Karpas-422 (cell line): ENCODE measurements at places on chromosomes 7 and 10.

- no peak for DNase-seq
Measured at GRCh38 chr10:17781856-17782255, 27.3 kb upstream of the MRC1 start.

DNA sequence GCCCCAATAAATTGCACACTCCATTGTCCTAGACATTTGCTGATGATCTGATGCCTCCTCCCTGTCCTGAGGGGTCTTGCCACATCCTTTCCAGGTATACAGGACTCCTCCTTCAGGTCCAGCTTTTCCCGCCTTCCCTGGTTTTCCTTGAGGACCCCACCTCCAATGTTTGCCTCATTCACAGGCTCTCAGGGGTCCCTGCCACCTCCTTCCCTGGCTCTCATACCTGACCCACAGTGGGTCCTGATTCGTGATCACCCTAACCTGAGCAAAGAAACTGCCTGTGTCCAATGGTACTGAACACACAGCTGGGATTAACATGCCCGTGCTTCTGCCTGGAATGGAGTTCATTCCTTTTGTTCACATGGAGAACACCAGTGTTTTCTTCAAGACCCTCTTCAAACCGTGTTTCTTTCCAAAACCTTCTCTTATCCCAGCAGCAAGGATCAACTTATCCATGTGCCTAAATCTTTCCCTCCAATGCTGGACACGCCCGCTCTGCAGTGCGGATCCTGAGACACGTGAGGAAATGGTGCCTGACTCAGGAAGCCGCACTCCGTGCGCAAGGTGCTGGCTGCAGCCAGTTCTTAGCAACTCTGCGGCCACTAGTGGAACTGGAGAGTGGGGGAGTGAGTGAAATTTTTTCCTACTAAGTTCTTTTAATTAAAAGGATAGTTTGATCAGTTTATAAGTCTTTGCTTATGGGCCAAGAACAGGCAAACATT, 354.6 kb upstream of the SHH start:
- DNase-seq, result no peak

DNA sequence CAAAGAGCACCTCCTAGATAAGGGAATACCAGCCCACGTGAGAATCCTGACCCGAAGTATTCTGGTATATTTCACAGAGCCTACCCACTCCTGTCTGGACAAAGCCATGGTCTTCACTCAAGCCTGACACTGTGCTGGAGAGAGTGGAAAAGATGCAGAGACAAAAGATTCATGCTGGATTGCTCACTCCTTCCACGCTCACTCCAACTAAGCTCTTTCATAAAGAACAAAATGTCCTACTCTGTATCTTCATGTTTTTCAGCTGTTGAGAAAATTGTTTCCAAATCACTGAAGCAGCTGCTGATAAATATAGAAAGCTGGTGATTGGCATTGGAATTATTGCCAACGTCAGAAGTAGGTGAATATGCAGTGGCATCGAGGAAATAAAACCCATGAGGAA, 106.0 kb downstream of the ABLIM1 start:
- DNase-seq, result no peak

DNA sequence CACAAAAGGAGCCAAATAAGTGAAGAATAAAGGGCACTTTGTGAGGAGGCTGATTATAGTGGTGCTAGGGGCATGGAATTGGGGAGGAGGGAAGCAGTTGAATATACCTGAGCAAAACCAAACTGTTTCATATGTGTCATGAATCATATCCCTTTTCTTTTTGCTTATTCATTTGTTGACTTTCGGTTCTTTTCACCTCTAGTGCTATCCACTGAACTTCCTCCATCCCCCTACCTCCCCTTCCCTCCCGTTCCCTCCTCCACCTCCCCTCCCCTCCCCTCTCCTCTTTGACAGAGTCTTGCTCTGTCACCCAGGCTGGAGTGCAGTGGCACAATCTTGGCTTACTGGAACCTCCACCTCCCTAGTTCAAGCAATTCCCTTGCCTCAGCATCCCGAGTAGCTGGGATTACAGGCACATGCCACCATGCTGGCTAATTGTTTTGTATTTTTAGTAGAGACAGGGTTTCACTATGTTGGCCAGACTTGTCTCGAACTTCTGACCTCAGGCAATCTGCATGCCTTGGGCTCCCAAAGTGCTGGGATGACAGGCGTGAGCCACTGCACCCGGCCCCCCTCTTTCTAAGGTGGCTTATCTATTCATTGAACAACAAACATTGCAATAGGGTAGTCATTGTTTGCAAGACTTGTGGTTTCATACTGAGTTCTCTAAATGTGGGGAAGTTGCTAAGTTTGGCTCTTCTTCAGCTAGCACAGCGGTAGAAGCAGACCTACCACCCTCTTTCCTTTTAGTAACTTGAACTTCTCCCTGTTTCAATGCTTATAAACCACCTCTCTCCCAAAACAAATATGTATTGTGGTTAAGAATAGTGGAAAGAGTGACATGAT, 150.4 kb upstream of the PRPS1L1 start:
- DNase-seq, result no peak

DNA sequence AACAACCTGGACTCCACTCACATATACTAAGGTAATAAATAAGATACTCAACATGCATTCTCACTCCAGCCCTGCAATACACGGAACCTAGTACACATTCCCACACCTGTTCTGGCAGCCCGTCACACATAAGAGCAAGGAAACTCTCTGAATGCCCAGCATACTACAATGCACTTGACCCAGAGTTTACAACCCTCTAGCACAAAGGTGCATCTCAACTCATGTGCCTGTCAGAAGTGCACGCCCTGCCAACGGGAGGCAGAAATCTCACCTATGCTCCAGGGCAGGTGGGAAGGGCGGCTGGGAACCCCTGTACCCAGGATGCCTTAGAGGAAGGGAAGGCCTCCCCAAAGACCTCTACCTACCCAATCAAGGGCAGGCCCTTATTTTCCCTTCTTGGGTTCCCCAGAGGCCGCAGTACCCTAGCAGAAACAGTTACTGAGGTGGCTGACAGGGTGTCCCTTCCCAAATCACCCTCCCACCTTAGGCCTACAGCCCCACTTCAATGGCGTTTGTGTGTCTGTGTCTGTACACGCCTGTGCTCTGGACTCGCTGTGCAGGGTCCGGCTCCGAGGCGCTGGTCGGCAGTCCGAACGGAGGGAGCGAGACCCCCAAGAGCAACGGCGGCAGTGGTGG, 2.0 kb downstream of the EVX1 start:
- no peak for DNase-seq

DNA sequence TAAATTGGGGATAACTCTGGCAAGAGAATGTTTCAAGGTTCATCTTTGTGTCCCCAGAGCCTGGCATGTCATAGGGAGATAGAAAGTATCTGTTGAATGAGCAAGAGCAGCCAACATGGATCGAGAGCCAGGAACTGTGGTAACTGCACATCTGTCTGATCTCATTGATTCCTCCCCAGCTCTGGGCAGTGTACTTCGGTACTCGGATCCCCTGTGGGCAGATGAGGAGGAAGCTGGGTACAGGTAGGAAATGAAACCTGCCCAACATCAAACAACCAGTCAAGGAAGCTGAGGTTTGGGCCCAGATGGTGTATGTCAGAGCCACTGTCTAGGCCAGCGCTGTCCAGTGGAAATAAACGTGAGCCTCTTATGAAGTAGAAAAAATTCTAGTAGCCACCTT, 76.4 kb downstream of the GRK5 start:
- DNase-seq, result no peak

DNA sequence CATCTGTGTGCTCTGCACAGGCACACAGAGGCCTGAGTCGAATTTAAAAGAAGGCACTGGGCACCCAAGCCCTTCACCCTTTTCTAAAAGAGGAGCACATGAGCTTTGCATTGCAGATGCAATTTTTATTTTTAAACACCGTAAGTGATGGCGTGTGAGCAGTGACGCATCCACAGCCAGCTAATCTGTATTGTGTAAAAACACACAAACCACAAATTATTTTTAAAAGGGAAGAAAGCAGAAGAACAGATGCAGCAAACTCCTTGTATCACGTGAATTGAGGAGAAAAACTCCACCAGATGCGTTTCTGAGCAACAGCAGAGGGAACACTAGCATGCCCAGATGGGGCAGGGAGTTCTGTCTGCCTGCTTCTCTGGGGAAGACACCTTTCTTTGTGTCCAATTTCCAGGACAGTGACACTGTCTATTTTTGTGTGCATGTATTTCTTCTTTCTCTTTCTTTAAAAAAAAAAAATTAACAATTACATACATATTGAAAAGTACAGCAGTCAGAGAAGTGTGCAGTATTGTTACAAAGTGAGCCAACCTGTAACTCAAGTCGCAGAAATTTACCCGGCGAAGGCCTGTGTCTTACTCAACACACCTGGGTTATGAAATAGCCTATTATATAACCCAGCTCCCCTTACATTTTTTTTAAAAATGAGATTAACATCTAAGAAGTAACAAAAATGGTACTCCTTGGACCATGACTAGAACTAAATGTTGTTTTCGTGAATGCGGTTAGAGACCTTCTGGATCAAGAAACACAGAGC, 39.2 kb downstream of the EEPD1 start:
- DNase-seq, result peak; percentile 95

DNA sequence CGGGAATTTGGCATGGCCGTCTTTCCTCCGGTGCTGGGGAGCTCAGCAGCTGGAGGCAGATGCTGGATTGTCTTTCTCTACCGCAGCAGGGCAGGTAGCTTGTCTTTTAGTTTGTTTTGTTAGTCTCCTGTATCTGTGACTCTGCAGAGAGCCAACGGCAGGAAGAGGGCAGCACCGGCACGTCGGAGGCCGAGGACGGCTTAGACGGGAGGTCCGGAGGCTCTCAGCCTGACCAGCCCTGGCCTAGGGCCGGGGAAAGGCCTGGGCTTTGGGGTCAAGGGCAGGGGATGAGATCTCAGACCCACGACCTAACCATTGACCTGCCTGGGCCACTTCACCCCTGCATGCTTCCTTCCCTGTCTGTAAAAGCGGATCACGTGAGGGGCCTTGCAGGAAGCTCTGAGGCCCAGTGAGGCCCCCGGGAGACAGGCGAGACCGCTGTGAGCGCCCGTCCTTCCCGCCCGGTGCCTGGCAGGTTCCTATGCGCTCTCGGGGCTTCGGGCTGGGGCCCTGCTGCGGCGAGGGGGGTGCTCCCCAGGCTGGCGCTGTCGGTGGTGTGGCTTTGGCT, 72.7 kb downstream of the LHPP start:
- peak; percentile 94 for DNase-seq

DNA sequence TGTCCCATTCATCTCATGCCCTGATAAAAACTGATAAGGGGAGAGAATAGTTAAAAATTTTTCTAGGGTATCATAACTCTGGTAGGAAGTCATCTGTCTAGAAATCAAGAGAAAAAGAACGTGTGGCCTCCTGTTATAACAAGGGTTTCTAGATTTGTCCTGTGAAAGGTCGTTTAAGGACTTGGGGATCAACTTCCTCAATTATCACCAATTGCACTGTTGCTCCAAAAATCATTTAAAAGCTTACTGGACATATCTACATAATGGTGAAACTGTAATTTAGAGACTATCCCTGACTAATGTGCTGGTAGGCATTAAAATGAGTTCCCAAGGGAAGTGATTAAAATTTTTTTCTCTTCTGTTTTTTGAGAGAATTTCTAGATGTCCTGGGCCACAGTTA, 58.2 kb downstream of the GPR141 start:
- DNase-seq, result no peak

GRCh38 chr10:53253221-53253620, 480.6 kb upstream of the MBL2 start:
- DNase-seq, result no peak

DNA sequence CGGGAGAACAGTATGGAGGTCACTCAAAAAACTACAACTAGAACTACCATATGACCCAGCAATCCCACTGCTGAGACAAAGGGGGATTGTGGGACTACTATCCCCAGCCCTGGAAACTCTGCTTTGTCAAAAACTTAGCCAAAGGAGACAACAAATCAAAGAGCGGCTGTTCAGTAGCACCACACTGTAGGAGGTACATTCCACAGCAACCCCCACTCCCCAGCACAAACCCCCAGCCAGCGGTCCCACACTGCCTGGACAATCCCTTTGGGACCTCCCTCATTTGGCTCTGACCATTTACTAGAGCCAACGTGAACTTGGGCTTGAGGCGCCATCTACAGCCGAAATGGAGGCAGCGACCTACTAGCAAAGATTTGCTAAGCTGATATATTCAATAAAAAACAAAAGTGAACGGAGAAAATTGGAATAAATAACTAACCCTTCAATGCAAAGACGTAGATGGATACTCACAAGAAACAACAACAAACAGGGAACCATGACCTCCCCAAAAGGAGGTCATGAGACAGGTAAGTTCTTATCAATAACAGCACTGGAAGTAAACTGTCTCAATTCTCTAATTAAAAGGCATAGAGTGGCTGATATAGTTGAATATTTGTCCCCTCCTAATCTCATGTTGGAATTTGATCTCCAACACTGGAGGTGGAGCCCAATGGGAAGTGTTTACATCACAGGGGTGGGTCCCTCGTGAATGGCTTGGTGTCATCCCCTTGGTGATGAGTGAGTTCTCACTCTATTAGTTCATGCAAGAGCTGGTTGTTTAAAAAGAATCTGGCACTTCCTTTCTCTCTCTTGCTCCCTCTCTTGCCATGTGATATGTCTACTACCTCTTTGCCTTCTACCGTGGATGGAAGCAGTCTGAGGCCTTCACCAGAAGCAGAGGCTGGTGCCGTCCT, 119.0 kb upstream of the KCNMA1 start:
- peak; percentile 85 for DNase-seq

DNA sequence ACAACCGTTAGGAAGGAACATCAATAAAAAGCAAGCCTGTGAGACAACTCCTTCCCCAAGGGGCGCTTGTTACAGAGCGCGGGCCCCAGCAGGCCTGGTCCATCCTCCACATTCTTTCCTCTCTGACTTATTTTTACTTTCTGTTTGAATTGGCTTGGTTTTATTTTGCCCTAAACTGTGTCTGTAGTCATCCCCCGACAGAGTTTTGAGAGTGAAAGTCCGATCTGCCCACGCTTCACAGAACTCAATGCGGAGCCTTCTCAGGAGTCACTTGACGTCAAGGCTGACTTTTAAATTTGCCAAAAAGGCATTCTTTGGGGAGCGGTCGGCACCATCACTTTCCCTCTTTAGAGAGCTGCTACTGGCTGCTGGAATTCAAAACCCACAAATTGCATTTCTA, 150.1 kb upstream of the KLF6 start:
- no peak for DNase-seq

DNA sequence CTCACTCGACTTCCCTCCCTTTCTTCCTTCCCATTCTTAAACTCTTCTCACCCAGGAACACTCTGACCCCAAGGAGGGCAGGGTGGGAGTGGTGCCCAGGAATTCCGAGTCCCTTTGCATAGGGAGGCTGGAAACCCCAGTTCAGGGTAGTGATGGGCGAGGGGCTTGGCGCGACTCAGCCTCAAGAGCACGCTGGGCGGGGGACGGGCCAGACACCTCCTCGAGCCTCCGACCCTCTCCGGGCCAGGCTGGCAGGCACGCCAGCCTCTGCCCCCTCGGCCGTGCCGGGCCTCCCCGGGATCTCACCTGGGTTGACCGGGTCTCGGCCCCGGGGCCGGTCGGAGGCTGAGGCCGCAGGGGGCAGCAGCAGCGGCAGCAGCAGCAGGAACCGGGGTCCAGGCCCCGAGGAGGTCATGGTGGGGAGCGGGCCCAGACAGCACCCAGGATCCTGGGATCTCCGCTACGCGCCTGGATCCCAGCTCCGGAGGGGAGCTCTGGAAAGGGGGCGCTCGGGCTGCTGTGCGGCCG, 457 bp downstream of the PLOD3 start:
- DNase-seq, result peak; percentile 57
